ENCODE measurements at places on chromosomes 3 and 15.
A peak's percentile ranks its signal among the peaks of the same experiment; 100 is the strongest.

- DNase-seq, result no peak
These were observed 92.8 kb upstream of the NMNAT3 start for GRCh38 chr3:139770577-139770976.

DNA sequence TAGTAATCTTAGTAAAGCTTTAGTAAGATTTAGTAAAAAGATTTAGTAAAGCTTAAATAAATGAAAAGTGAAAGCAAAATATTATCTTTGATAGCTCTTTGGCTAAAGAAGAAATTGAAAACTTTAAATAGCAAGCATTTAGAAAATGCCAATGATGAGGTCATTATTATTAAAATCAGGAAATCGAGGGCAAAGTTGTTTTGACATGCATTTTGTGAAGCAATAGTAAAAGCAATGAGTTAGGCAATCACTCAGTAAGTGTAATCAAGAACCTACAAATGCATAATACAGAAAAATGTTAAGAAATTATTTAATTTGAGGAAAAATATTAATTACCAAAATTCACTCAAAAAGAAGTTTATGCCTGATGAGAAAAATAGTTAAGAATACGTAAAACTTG is 280.3 kb upstream of the MME start:
- no peak for DNase-seq

GRCh38 chr3:24004171-24004938 is 59.3 kb downstream of the NR1D2 start:
- no peak for DNase-seq

DNA sequence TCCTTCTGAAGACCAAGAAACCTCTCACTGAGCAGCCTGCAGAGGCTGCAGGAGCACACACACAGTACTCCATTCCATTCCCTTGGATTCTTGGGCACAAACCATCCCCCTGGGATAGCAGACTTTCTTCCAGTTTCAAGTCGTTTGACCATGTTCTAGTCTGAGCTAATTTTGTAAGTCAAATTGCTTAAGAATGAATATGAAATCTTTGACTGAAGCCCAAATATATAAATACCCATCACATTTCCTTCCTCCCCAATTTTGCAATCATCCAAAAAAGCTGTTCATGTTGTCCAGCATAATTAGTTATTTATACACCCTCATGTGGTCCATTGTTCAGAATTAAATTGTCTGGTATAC is 231.2 kb upstream of the TPRG1 start:
- DNase-seq, result no peak

- DNase-seq, result peak; percentile 33
These were observed 93.6 kb downstream of the PLCL2 start for GRCh38 chr3:16978234-16978920.

GRCh38 chr3:197014942-197015575 is 14.6 kb downstream of the MELTF start:
- DNase-seq, result no peak

DNA sequence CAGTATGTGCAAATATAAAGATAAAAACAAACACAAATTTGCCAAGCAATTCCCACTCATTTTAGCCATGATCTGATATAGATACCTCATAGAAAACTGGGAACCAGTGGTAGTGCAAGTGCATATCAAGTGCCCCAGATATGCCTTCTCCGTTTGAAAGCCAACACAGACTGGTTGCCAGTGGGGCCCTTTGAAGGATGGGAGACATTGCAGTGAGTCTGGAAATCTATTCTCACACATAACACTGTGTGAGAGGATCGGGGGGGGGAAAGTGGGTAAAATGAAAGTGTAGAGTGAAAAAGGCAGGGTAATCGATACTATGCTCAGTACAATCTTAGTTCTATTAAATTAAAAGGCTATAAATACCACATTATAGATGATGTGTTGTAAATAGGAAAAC is 83.0 kb downstream of the CBLB start:
- no peak for DNase-seq

GRCh38 chr3:2589336-2589969 is 490.8 kb downstream of the CNTN4 start:
- no peak for DNase-seq

GRCh38 chr3:56248021-56248420 is 220.2 kb downstream of the ERC2 start:
- DNase-seq, result no peak

GRCh38 chr15:35439291-35439690 is 106.7 kb downstream of the DPH6 start:
- DNase-seq, result no peak

- no peak for DNase-seq
These were observed 384.4 kb downstream of the LRTM1 start for GRCh38 chr3:54543446-54543845.

- DNase-seq, result no peak
These were observed 99.3 kb downstream of the MME start for GRCh38 chr3:155179437-155179827.

DNA sequence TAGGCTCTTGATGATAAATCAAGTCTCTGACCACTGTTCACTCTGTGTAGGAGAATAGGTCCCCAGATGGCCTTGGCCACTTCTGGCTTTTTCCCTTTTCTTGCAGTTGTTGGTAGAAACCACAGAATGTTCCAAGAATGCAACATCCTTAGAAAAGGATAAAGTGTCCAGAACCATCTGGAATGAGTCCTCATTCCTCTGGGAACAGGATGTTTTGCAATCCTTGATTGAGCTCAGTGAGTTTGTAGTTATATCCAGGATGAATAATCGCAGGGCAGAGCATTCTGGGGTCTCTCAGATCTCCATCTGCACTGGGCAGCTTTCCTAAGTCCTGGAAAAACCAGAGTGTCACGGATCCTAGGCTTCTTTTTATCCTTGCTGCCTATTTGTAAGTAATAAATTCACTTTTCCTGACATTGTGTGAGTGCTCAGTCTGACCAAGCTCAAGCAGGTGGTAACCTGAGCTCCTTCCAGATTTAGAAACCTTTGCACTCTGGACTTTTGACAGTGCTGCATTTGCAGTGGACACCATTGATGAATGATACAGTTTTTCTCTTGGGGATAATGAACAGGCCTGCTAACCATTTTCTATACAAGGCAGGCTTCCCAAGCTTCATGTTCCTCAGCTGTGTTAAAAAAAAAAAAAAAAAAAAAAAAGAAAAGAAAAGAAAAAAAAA is 1028.6 kb downstream of the OTOL1 start:
- DNase-seq, result no peak

DNA sequence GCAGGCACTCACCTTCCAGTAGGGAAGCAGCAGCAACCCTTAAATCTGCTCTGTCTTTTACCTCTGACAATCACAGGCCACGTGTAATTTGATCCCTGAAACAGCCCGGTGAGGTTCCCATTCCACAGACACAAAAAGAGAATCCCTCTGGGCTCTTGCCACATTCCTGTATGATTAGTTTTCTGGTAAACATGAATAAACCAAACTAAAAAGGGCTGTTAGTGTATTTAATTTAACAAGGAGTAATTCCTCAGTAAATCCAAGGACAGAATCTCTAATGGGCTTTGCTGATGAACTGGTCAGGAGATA is 186.9 kb downstream of the FAM43A start:
- DNase-seq, result no peak

DNA sequence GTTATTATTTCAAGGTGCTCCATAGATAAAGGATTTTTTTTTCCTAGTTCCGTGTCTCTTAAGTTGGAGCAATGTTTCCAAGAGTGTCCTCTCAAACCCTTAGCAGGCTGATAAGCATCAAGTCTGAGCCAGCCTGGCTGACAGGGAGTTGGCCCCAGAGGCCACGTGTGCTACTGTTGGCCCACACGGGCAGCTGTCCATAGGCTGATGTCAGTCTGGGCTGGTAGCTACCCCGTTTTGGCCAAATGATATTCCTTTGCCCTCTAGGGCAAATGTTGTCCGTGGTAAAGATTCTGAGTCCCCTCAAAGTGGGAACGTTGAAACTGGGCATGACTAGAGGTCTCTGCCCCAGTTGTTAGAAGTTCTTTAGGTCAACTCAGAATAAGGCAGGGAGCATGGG is 99.4 kb downstream of the FLNB start:
- no peak for DNase-seq

GRCh38 chr3:167120828-167121227 is 259.3 kb downstream of the ZBBX start:
- no peak for DNase-seq

DNA sequence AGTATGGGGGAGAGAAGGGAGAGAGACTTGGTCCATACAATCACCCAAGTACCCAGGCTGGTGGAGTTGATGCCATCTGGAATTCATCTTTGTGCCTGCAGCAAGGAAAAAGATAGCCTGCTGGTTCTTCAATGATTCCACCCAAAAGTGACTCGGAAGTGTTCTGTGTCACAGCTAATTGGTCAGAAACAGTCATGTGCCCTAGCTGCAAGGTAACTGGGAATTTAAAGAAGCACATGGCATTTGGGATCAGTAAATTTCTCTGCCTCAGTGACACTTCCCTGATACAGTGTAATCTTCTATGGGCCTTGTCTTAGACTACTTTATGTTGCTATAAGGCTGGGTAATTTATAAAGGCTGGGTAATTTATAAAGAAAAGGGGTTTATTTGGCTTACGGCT is 17.5 kb downstream of the TLNRD1 start:
- DNase-seq, result no peak

DNA sequence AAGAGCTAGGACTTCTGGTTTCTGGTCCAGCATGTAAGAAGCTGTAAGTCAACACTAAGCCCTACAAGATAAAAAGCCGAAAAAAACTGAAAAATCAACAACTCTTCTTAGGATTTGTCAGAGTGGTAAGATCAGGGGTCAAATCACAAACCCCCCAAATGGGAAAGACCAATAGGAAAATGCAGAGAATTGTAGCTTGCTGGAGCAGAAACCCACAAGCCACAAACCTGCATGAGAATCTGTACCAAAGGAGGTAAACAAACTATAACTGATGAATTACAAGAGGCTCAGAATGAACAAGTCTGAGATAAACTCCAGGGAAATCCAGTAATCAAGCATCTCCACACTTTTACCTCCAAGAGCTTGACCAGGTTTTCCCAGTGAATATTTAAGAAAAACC is 36.0 kb downstream of the RFX7 start:
- DNase-seq, result no peak

DNA sequence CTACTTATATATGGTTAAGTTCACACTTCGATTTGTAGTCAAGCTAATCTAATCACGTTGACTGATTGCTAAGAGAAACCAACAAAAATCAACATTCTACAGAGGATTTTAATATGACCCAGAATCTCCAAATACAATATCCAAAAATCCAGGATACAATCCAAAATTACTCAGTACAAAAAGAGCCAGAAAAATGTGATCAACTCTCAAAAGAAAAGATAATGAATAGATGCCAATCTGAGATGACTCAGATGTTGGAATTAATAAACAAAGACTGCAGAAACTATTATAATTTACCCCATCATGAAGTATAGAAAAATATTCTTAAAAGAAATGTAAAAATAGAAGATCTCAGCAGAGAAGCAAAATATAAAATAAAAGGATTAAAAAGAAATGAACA is 22.3 kb downstream of the HACL1 start:
- DNase-seq, result no peak

GRCh38 chr3:48502121-48502520 is 1.9 kb downstream of the SHISA5 start:
- no peak for DNase-seq

DNA sequence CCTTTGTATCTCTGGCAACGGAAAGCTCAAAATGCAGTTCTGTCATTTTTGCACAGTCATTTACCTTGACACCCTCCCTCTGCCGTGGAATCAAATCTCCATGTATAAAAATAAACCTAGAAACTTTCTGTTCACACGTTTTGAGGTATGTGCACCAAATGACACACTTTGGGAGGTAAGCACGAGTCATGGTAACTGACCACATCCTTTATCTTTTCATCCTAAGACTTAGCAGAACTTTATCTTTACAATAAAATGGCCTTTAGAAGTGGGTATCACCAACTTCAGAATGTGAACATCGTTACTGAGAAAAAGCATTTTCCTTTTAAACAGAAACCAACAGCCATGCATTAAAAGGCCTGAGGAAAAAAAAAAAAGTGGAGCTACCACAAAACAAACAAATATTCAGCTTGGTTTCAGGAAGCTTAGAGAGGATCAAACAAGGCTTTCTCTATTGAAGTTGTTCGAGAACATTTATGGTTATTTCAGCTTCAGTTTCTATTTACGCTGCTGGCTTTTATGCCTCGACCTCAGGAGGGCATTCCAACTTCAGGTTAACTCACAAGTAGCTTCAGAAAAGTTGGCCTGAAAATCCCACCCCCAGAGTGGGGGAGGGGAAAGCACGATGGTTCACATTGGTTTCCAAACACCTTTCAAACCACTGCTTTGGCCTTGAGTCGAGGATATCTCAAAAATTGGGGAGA is 171.1 kb upstream of the ICE2 start:
- DNase-seq, result no peak

- peak; percentile 5 for DNase-seq
These were observed 13.4 kb downstream of the WDR48 start for GRCh38 chr3:39065197-39065596.

DNA sequence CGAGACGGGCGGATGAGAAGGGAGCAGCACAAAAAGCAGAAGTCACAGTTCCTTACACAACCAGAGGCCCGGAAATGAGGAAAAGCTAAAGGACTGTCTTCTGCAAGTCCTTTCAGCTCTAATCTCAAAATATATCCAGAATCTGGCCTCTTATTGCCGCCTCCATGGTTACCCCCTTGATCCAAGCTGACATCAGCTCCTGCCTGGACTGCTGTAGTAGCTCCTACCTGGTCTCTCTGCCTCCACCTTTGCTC is 324.0 kb upstream of the ROPN1 start:
- no peak for DNase-seq

GRCh38 chr15:26234976-26235767 is 372.0 kb upstream of the ATP10A start:
- no peak for DNase-seq

DNA sequence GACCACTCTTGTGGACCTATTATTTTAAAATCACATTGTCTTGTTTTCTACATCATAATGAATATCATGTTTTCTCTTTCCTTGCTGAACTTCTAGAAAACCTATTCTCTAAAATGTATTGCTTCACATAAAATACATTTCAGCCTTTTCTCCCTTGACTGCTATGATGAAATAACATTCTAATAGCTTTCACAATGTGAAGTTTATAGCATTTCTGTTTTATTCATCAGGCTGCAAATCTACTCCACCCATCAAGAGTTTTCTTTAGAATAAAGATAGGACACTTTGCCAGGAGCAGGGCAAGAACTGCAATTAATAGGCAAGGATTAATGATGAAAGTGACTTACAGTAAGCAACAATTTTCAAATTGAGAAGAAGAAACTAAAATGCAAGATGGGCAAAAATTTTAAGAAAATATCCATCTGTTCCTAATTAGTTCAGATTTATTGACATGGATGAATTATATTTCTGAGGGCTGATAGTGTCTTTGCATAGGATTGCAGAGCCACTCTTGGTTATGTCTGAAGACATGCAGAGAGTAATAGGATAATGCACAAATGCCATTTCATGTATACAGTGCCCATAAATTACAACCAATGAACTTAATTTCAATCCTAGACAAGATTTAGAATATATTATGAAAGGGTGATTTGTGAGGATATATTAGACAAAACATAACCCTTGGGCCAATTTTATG is 21.7 kb downstream of the LEKR1 start:
- no peak for DNase-seq

DNA sequence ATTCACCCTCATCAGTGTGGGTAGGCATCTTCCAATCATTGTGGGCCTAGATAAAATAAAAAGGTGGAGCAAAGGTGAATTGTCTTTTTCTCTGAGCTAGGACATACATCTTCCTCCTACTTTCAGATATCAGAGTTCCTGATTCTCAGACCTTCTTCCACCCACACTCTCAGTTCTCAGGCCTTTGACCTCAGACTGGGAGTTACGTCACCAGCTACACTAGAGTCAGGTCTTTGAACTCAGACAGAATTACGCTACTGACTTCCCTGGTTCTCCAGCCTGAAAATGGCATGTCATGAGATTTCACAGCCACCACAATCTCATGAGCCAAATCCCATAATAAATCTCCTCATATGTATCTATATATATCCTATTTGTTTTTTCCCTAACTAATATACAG is 39.0 kb downstream of the STRIT1 start:
- no peak for DNase-seq

All from NCI-H446 (cell line).